Parietal lobe (tissue), 2 donors: ENCODE measurements at places on chromosomes 1 and 21. TPM values are rescaled to one million over a fixed set of nuclear protein-coding genes. Genes with fewer than 3 reads are reported as not detected.

FCRL6 gene
- not detected for total RNA-seq

FCRL4 gene
- total RNA-seq, result not detected

LRRN2 gene
- 16.3 TPM for total RNA-seq

ATP6V0B gene
- 126 TPM for total RNA-seq

OR2AK2 gene
- total RNA-seq, result 6.6 TPM
